Mesothelial cell of epicardium (in vitro differentiated cells): ENCODE measurements at places on chromosomes 12 and 14.

GRCh38 chr12:49339464-49339861 lies 2.5 kb upstream of the C1QL4 start:
- no peak for DNase-seq

GRCh38 chr14:35999294-35999693 lies 173.2 kb downstream of the BRMS1L start:
- no peak for DNase-seq

DNA sequence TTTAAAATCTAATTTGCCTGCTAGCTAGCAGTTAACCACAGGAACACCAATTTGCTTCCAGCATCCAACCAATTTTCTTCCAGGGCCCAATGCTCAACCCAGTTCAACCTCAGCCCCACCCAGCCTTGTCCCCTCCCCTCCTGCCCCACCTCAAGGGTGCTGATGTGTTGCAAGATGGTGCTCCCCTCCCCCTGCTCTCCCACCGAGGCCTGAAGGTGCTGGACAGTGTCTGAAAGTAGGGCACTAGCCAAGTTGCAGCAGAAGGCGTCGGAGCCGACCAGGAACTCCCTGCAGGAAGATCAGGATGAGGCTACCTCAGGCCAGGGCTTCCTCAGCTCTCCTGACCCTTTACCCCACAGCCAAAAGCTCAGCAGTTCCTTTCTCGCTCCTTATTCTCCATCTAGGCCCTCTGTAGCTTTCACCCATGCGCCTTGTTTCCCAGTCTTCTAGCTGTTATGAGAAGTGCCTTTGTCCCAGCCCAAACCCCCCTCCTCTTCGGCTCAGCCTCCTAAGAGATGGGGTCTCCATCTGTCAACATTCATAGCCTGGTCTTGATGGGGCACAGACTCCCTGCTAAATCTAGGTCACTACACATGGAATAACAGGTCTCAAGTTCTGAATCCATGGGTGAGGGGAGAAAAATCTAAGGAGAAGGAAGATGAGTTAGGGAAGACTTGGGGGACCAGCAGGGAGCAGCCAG lies 3.6 kb downstream of the STAT6 start:
- DNase-seq, result no peak

- no peak for DNase-seq
Measured at GRCh38 chr12:124492879-124493808, 74.3 kb downstream of the NCOR2 start.

GRCh38 chr14:26765768-26766520 lies 168.1 kb upstream of the NOVA1 start:
- no peak for DNase-seq

GRCh38 chr12:55548756-55549155 lies 646 bp upstream of the OR6C4 start:
- DNase-seq, result no peak

- no peak for DNase-seq
Measured at GRCh38 chr14:34640826-34641225, 10.9 kb upstream of the SNX6 start.

DNA sequence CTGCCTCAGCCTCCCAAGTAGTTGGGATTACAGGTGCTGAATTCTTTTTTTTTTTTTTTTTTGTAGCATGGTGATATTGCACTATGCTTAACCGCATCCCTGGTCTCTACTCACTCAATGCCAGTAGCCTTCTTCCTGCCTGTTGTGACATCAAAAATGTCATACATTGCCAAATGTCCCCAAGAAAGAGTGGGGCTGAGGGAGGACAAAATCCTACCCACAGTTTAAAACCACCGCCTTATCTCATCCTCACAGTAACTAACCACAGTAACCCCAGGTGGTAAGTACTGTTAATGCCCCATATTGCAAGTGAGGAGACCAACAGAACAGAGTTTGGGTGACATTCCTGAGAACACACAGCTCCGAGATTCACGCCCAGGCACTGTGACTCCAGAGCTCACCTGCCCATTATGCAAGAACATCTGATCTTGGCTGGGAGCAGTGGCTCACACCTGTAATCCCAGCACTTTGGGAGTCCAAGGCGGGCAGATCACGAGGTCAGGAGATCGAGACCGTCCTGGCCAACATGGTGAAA lies 19.6 kb downstream of the MORN3 start:
- DNase-seq, result no peak

DNA sequence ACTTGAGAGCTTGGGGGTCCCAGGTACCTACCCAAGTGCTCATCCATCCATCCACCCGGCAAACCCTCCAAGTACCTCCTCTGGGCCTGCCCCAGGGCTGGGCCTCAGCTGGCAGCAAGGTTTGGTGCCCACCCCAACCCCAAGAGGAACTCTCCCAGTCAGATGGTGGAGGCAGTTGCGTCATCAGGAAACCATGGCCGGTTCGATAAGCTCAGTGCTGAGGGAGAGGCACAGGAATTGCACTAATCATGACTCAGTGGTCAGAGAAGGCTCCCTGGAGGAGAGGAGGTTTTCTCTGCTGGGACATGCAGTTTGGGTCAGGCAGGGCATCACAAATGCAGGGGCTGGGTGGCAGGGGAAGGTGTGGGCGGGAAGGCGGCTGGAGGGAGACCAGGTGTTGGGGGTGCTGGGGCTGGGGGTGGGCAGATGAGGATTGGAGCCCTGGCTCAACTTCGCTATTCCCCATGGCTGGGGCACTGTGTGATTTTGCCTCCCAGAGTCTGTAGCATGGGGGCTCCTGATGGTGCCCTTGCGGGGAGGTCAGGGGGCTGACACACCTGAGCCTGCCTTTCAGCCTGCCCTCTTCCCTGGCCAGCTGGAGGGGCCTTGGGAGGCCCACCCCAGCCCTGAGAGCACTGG lies 32.2 kb downstream of the SH2B3 start:
- DNase-seq, result no peak

- no peak for DNase-seq
Measured at GRCh38 chr14:104774453-104775072, 21.0 kb downstream of the AKT1 start.

GRCh38 chr12:12612358-12612757 lies 682 bp downstream of the CREBL2 start:
- DNase-seq, result no peak

DNA sequence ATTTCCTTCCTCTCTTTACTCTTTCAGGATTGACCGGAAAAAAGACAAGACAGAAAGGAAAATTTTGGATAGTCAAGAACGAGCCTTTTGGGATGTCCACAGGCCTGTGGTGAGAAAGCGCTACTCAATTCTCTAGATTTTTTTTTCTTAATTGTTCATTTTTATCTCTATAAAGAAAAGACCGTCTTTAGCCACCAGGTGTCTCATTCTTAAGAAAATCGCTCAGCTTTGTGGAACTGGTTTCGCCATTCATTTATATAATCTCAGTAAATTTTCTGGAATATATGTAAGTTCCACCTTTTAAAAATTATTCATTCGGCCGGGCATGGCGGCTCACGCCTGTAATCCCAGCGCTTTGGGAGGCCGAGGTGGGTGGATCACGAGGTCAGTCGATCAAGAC lies 421.1 kb downstream of the DPF3 start:
- DNase-seq, result no peak

DNA sequence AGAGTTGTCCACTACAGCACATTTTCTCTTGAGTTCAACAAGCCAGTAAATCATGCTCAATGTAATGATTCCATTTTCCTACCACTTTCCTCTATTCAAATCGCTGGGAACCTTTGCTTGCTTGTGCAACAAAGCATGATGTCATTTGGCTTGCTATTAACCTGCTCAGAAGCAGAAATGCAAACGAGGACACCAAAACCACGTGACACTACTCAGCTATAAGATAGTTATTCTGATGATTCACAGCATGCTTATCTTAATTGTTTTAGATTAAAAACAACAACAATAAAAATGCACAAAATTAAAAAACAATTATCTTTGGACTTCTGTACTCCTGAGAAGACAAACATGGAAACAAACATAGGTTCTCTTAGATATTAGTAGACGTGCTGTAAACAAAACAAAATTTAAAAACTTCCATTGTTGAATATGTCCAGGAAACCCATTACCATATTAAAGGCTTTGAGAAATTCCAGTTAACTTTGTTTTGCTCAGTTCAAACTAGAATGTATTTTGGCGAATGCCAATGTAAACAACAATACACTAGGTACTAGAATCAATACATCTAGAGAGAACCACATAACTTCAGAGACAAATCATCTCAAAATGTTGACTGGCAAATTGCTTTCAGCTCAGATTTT lies 77.5 kb upstream of the KRAS start:
- no peak for DNase-seq

GRCh38 chr12:52358575-52359350 lies 8.5 kb downstream of the KRT85 start:
- peak; percentile 0 for DNase-seq

DNA sequence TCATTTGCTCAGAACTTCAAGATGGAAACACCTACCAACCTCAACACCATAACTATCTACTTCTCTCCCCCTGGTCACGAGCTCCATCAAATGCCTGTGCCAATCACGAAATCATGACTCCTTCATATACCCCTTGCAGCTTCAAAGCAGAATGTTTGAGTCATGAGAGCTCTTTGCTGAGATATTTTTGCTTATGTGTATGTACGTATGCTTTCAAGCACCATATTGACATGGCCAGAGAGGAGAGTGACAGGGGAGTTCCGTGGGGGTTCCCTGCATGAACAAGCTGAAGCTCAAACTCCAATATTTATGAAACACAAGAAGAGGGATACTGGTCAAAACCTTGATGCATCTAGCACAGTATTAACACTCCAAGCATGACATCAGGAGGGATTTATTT lies 374.4 kb downstream of the DPF3 start:
- DNase-seq, result no peak

- no peak for DNase-seq
Measured at GRCh38 chr14:76682367-76682766, 78.9 kb upstream of the VASH1 start.

DNA sequence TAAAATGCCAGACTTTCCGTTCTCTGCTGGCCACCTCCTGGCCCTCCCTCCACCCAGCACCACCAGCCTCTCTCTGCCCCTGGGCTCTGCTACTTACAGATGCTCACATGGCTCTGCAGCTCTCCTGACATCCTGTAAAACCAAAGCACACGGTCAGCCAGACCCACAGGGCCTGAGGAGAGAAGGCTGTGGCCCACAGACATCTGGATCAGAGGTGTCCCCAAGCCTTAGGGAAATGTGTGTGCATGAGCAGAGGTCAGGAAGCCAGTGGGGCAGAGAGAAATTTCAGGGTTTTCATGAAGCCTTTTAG lies 11.5 kb downstream of the KRT77 start:
- no peak for DNase-seq

- DNase-seq, result no peak
Measured at GRCh38 chr12:124517260-124518050, 50.0 kb downstream of the NCOR2 start.

GRCh38 chr12:130830246-130830551 lies 8.9 kb downstream of the STX2 start:
- no peak for DNase-seq

GRCh38 chr14:103699261-103699661 lies 16.0 kb downstream of the XRCC3 start:
- DNase-seq, result no peak

- no peak for DNase-seq
Measured at GRCh38 chr14:55348766-55349453, 62.7 kb downstream of the ATG14 start.
